ENCODE measurements at places on chromosomes 3 and 15.

DNA sequence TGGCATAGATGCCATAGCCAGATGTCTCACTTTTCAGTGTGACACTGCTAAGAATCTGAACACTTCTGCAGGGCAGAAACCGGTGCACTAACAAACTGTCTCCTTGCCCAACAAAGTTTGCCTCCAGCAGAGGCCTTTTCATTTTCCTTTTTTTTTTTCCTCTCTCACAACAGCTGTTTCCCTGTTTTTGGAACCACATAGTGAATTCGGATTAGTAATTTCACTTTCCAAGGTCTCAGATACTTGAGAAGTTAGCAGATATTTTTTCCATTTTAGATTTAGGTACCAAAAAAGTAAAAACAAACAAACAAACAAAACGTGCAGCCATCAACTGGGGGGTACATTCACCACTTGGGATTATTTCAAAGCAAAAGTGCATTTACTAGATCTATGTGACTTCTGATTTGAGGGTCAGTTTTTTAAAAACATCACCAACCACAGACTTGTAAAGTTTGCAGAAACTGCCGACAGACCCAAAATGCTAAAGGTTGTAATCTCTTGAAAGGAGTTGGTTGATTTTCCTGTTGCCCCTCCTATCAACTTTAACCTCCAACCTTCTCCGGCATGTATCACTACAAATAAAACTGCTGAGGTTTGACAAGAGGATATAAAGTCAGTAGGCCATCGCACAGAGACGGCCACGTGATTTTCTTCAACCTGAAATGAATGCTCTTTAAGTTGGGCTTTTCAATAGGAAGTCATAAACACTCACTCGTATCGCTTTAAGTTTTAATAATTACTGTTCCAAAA is 169.1 kb downstream of the CDIN1 start:
- no peak for DNase-seq

DNA sequence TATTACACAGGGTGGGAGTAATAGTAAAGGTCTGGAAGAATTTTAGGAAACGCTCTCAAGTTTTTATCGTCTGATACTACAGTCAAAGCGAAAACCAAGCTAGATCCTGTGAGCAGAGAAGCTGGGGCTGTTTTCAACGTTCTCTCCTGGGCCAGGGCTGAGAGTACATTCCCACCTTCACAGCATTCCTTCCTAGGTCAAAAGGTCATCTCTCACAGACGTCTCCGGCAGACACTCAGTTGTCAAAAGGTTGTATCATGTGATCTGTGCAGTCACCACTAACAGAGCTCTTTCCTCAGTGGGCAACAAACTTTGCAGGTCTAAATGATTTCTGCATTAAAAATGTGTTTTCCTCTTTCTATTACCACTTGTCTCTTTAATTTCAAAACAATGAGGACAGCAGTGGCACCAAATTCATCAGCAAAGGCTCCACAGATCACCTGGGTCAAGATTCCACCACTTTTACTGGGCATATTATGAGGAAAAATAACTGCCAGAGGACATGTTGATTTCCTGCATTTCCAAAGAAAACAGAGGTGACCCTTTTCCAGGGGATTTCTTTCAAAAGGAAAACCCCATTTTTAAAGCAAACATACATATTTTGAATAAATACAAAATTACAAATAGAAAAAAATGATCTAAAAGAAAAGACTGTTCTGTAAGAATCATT is 41.9 kb downstream of the MEIS2 start:
- no peak for DNase-seq

GRCh38 chr3:55673764-55674163 is 186.7 kb upstream of the WNT5A start:
- DNase-seq: no peak

- no peak for DNase-seq
Measured at GRCh38 chr3:4821975-4822374, 157.3 kb upstream of the BHLHE40 start.

- no peak for DNase-seq
Measured at GRCh38 chr15:70584838-70585706, 178.3 kb downstream of the UACA start.

Measured in right hindlimb (tissue), 1 donor.